Stimulated activated CD8-positive, alpha-beta memory T cell treated with anti-CD3 and anti-CD28 coated beads, Interleukin-2, amount 100 ng/mL, for 1 hour (primary cell): ENCODE measurements at places on chromosomes 16 and 17.

- no peak for DNase-seq
Measured at GRCh38 chr17:60315650-60316049, 76.3 kb downstream of the USP32 start.

- DNase-seq = no peak
Measured at GRCh38 chr17:32323811-32324491, 18.0 kb downstream of the C17orf75 start.

DNA sequence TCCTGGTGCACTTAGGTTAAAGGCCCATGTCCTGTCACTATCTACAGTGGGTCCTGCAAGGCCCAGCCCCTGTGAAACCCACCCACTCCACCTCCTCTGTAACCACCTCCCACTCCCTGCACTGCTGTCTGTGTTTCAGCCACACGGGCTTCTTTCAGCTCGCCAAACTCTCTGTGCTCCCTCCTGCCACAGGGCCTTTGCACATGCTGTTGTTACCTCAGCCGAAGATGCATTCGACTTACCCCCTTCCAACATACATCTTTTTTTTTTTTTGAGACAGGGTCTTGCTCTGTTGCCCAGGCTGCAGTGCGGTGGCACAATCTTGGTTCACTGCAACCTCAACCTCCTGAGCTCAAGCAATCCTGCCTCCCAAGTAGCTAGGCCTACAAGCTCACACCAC lies 76.5 kb upstream of the RPL38 start:
- no peak for DNase-seq

- DNase-seq = no peak
Measured at GRCh38 chr16:12146966-12147365, 170.4 kb downstream of the SNX29 start.
